Transverse colon (tissue), 4 donors: ENCODE measurements at places on chromosomes 16 and 17.
A peak's percentile ranks its signal among the peaks of the same experiment; 100 is the strongest.

GRCh38 chr17:81034168-81034777, 678 bp upstream of the BAIAP2 start:
- DNase-seq: no peak

GRCh38 chr17:9473711-9474110, 101.9 kb downstream of the STX8 start:
- no peak for DNase-seq

DNA sequence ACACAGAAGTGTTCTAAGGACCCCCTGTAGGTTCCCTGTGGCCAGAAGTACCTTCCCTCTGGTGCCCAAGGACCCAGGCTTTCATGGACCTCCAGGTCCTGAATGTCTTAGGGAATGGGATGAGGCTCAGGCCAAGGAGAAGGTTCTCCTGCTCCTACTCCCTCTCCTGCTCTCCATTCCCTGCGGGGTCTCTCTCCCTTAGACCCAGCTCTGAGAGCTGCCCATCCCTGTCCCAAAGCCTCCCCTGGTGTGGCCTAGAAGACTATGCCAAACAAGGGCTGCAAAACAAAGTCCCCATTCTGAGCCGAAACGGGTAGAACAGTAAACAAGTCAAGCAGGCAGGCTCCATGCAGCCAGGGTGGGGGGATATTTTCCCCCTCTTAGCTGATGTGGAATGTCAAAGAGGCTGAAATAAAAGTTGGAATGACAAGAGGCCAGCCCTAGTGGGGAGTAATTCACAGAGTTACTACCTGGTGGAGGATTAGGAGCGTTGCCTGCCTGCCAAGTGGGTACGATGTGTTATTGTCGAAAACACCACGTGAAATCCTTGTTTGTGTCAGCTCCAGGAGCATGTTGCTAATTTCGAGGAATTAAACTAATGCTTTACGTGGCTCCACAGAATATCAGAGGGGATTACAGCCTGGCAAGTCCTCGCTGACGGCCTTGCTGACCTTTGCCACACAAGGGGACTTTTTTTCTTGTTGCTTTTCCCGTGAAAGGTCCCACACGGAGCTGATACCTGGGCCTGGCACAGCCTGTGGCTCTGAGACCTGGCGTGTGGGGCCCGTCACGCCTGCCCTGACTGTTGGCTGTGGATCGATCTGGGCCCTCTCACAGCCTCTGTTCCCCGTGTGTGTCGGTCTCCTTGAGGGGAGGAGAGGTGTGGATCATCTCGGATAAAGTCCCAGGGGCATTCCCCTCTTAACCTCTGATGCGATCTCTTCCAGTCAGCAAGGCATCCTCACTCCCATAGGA, 2.9 kb downstream of the WFIKKN2 start:
- DNase-seq: no peak

DNA sequence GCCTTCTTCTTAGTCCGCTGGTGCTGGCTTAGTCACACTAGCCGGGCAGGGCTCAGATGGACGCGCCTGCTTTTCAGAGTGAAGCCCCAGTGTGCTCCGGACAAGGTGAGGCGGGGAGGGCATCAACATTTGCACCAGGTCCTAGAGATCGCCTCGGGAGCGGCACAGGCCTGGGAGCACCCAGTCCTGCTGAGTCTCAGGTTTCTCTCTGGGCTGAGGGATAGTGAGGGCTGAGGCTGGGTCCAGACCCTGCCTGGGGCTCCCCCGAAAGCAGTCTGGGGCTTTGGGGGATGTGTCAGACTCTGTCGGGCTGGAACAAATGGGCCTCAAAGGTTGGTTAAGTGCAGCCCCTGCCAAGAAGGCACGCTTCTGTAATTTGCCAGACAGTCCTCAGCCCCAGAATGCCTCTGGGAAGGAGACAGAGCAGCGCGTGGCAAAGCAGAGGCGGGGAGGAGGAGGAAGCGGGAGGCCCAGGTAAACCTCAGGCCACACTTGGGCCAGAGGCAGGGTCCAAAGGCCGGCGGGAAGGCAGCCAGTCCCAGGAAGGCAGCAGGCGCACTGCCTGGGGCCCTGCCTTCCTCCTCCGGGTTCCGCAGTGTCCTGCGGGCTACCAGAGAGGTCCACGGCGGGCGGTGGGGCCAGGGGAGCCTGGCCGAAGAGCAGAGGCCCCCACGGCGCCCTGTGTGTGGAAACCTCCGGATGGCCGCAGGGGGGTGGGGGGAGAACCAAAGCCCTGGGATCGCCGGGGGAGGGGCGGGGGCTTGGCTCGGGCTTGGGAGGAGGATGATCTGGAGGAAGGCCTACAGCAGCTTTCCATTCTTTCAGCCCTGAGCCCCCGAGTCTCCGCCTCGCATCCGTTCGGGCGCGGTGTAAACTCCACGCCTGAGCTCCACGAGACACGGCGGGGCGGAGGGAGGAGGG, 39.5 kb upstream of the ATP2A3 start:
- DNase-seq: peak; percentile 79

- DNase-seq: no peak
Observed at GRCh38 chr16:64121473-64121872, 1000.4 kb downstream of the CDH11 start.

DNA sequence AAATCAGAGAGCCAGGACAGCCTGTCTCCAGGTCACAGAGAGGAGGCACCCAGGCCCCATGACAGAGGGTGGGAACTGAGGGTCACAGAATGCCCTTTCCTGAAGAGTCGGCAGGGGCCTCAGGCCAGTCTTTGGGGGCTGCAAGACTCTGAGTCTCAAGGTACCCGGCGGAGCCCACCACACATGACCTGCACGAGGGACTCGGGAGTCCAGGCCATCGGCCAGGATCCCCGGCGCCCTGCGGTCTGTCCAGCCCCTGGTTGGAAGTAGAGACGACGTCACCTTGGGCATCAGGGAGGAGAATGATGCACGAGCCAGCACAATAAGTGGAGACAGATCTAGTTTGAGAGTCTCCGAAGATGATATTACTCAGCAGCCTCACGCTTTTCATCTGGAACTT, 234.7 kb upstream of the SDK2 start:
- DNase-seq: no peak

DNA sequence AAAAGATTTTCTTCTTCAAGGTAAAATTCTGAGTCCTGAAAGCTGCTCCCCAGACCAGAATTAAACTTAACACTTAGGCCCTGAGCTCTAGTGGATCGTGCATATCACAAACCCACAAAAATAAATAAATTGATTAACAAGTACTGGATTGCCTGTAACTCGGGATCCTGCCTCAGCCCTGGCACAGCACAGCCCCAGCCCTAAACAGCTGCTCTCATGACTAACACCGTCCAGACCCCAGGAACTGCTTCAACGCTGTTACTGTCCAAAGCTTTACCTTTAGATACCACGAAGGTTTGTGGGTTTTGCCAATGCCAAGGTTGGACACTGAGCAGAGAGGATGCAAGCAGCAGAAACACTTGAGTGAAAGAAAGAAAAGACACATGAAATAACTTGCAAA, 172.5 kb downstream of the COPRS start:
- no peak for DNase-seq

GRCh38 chr17:40095944-40096791, 4.2 kb downstream of the NR1D1 start:
- peak; percentile 73 for DNase-seq

GRCh38 chr17:3750296-3750695, 26.6 kb downstream of the HASPIN start:
- no peak for DNase-seq

DNA sequence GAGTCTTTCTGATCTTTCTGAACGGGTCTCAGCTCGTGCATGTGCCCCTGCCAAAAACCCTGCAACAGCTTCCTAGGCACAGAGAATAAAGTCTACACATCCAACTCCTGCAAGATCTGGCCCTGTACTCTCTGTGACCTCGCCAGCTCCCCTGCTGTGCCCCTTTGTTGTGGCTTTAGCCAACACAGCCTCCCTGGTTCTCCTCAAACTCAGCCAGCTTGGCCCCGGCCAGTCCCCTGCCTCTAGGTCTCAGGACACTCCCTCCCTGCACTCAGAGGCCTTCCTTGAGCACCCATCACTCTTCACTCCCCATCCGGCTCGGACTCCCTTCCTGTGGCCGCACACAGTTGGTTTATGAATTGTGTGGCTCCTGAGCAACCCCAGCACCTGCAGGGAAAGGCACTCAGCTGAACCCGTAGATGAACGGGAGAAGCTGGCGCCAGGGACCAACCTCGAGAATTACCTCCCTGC, 1.4 kb downstream of the CEP131 start:
- DNase-seq: no peak

- peak; percentile 65 for DNase-seq
Observed at GRCh38 chr16:88534638-88535190, 35.5 kb upstream of the ZC3H18 start.

- DNase-seq: no peak
Observed at GRCh38 chr16:6157806-6158205, 1060.2 kb upstream of the EEF2KMT start.

GRCh38 chr17:8869114-8869815, 1.8 kb upstream of the PIK3R6 start:
- no peak for DNase-seq

- peak; percentile 75 for DNase-seq
Observed at GRCh38 chr16:28326881-28327610, 34.7 kb downstream of the SBK1 start.

GRCh38 chr16:69889295-69889964, 61.7 kb upstream of the CLEC18A start:
- DNase-seq: no peak

GRCh38 chr16:30054959-30055553, 10.5 kb upstream of the ALDOA start:
- peak; percentile 54 for DNase-seq

GRCh38 chr17:72219137-72219823, 98.5 kb downstream of the SOX9 start:
- no peak for DNase-seq

DNA sequence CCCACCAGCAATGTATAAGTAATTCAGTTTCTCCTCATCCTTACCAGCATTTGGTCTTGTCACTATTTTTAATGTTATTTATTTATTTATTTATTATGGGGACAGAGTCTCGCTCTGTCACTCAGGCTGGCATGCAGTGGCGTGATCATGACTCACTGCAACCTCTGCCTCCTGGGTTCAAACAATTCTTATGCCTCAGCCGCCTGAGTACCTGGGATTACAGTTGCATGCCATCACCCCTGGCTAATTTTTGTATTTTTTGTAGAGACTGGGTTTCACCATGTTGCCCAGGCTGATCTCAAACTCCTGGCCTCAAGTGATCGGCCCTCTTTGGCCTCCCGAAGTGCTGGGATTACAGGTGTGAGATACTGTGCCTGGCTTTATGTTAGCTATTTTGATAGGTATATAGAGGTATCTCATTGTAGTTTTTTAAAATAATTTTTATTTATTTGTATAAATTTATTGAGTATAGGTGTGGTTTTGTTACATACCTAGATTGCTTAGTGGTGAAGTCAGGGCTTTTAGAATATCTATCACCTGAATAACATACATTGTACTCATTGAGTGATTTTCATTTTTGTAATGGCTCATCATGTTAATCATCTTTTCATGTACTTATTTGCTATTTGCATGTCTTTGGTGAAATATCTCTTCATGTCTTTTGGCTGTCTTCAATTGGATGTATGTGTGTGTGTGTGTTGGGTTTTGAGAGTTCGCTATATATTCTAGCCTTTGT, 53.3 kb downstream of the TANC2 start:
- DNase-seq: no peak

DNA sequence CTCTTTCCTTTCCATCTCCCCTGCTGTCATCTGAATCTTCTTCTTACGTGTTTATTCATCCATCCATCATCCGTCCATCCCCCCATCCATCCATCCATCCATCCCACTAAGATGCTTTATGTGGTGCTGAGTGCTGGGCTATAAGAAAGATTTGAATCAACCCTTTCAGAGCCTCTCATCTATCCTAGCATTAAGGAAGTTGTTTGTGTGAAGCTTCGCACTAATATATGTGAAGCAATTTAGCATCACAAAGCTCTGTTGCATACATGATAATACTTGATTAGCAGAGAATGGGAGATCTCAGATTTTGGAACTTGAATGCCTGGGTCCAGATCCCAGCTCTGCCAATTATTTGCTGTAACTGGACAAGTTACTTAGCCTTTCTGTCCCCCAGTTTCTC, 255.7 kb downstream of the SHISA9 start:
- no peak for DNase-seq

- no peak for DNase-seq
Observed at GRCh38 chr17:3507071-3507470, 31.3 kb downstream of the ASPA start.

- peak; percentile 15 for DNase-seq
Observed at GRCh38 chr17:37833237-37833859, 88.5 kb upstream of the HNF1B start.

DNA sequence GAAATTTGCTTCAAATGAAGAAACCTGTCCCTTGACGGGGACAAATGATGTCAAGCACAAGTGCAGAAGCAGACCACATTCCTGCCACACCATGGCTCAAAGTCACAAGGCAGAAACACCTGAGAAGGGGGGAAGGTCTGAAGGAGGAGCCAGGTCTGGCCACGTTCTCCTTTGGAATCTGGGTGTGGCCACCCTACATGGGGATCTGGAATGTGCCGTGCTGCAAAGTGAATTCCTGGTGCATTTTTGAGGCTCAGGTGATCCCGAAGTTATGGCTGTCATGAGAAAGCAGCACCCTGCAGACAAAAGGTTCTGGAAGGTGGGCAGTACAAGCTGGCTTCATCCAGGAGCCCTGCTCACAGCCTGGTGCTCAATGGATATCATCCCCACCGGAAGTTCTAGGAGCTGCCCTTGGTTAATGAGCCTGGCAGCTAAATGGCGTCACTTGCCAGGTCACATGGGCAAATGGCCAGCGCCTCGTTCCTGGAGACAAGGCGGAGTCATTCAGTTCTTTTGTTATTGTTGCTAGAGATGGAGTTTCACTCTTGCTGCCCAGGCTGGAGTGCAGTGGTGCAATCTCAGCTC, 20.1 kb upstream of the ADCY9 start:
- peak; percentile 72 for DNase-seq

DNA sequence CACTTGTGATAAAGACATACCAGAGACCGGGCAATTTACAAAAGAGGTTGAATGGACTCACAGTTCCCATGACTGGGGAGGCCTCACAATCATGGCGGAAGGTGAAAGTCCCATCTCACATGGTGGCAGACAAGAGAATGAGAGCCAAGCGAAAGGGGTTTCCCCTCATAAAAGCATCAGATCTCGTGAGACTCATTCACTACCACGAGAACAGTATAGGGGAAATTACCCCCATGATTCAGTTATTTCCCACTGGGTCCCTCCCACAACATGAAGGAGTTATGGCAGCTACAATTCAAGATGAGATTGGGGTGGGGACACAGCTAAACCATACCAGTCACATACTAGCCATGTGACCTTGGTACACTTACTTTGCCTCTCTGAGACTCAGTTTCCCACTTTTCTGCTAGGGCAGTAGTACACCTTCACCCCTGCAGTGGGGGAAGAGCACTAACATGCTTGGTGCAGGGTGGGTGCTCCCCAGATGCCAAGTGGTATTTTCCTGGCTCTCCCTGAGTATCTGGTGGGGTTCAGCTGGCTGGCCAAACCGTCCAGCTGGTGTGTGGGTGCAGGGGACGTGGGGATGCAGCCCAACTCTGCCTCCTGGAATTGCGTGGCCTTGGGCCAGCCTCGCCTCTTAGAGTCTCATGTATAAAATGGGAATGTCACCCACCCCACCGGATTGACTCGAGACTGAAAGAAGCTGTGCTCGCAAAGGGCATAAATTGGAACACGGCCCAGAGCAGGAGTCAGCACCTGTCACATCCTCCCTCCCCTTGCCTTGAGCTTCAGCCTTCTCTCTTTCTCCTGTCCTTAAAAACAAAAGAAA, 364.1 kb downstream of the CPPED1 start:
- DNase-seq: no peak
